Activated naive CD4-positive, alpha-beta T cell treated with anti-CD3 and anti-CD28 coated beads, Interleukin-2, amount 50 U/mL, for 72 hours (primary cell): ENCODE measurements at places on chromosomes 4 and X. TPM values are rescaled to one million over a fixed set of nuclear protein-coding genes. Genes with fewer than 3 reads are reported as not detected.

- DNase-seq = no peak
Observed at GRCh38 chr4:62018537-62018936, 818.4 kb downstream of the ADGRL3 start.

DNA sequence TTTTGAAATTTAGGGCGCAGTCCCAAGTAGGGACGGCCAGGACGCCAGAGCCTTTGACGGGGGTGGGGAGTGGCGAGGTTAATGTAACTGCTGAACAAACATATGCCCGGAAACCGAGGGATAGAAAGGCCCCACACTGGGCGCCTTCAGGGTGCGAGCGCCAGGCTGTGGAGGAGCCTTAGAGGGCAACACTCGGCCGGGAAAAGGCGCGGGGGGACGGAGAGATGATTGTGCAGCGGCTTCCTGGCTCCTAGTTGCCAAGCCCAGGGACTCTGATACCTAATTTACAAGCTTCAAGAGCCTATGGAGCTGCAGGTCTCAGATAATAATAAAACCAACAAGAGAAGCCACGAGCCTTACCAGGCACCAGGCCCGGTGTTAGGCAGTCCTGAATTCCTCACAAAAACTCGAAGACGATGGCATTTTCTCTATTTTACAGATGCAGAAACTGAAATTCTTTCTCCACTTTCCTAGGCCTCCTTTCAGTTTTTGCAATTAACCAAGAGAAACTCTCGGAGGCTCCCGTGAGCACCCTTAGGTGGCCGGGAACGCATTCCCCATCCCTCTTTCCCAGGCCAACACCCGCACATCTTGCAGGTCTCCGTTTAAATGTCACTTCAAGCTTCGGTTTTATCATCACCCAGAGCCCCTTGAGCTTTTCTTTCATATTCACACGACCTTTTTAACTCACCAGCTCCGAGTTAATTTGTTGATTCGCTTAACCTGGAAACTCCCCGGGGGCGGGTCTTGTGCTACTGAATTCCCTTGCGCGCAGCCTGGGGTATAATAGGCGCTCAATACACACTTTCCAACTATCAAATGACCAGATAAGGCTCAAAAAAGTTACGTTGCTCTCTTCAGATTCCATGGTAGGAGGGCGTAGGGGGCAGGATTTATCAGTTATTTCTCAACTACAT is 6.4 kb upstream of the GSX2 start:
- no peak for DNase-seq

DNA sequence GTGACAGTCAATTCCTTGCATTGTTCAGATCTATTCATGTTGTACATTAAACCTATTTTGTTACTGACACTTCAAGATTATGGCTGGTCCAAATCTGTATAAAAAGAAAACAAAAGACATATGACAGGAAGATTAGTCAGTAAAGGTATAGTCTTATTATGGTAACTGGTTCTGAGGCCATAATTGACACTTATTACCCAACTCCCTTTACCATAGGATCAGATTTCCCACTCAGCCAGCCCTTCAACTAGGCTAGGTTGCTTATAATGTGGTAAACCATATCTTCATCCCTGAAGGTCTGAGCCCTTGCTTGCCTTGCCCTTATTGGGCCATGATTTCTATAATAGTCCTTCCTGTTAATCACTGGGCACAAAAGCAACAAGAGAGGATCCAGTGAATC is 289.6 kb downstream of the CXXC4 start:
- no peak for DNase-seq

The CYLC1 gene
- total RNA-seq = not detected

The NSG1 gene
- total RNA-seq = 0.91 TPM

- DNase-seq = no peak
Observed at GRCh38 chr4:38333219-38333618, 330.8 kb upstream of the KLF3 start.

The FGF5 gene
- not detected for total RNA-seq

GRCh38 chr4:24952667-24953066 is 39.8 kb upstream of the CCDC149 start:
- DNase-seq = no peak

The LRIT3 gene
- 0.33 TPM for total RNA-seq

- no peak for DNase-seq
Observed at GRCh38 chr4:113051361-113051760, 1.9 kb downstream of the ANK2 start.

GRCh38 chr4:103415801-103416200 is 217.7 kb upstream of the CENPE start:
- DNase-seq = no peak

GRCh38 chr4:141127884-141128283 is 5.4 kb downstream of the RNF150 start:
- no peak for DNase-seq

DNA sequence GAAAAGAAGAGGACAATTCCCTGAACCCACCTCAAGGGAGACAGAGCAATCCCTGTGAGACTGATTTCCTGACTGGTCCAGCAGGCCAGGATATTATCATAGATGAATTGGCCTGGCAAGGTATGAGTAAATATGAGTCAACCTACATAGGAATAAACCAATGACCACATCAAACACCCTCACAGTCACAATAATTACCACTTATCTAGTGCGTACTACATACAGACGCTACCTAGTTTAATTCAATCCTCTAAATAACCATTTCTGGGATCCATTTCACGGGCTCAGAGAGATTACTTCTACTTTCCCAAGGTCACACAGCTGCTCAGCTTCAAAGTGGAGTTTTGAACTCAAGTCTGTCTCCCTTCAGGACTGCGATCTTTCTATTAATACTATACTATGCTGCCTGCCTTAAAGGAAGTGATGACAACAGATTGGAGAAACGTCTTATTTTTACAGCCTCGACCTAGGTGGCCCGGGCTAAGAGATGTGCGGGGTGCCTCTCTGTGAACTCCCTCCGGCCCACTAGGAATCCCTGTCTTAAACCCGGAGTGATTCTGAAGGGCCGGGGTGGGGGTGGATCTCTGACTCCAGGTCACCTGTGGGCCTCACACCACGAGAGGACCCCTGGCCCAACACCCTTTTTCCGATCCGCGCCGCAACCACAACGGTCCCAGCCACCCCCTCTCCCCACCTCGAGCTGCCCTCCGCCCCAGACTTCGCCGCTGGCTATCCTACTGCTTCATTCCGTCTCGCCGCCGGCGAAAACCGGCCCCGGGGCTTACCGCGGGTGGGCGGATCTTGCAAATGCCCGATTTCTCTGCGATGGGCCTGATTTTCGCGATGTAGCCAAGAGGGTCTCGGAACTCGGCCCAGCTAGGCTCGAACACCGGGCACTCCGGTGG is 800 bp downstream of the KDM5C start:
- DNase-seq = peak; percentile 9

- no peak for DNase-seq
Observed at GRCh38 chrX:132744470-132744869, 214.0 kb downstream of the HS6ST2 start.

DNA sequence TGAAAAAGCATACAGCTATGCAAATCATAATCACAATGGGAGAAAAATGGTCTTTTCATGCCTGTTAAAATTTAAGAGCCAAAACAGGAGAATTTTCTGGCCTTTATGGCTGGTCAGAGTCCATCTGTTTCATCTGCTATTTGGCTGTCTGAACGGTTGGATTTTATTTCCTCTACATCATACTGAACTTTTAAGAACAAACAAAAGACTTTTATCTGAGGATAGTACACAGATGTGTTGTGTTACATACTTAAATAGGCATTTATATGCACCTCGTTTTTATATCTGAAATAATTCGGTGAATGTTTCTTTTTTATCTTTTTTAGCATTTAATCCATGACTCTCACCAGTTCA is 18.0 kb upstream of the WWC2 start:
- no peak for DNase-seq

DNA sequence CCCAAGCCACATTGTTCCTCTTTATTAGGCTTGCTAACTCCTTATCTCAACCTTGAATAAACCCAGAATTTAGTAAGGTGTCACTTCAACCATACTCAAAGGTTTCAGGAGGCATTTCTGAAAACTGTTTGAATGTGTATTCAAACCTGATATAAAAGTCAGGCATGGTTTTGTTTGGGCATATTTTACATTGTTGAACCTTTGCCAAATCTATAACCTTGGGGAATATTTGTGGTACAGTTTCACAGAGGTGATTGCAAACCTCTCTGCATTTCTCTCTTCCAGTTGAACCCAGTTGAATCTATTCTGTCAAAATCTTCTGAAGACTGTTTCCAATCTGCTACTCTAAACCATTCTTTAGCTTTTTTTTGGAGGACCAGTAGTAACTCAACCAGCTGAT is 409.0 kb downstream of the TECRL start:
- DNase-seq = no peak

The PRDM5 gene
- total RNA-seq = 1.5 TPM

- no peak for DNase-seq
Observed at GRCh38 chr4:8063974-8064563, 94.5 kb downstream of the ABLIM2 start.

DNA sequence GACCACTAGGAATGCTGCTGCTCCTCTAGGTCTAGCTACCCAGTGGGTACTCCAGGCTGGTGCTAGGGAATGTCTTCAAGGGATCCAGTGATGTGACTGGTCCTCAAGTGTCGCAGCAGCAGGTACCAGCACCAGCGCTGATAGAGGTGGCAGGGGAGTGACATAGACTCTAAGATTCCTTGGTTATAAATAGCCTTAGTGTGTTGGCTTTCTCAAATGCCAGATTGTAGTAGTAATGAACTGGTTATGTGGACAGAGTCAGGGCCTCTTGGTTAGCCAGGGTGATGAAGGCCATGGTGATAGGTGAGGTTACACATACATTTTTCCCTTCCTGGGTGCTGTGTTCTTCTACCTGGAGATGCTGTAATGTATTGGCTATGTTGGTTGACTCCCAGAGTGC is 38.3 kb downstream of the DCLK2 start:
- no peak for DNase-seq

The GRK4 gene
- total RNA-seq = 2.9 TPM

- DNase-seq = peak; percentile 58
Observed at GRCh38 chr4:81505004-81505598, 33.4 kb upstream of the RASGEF1B start.

GRCh38 chr4:748461-748860 is 42.8 kb downstream of the PCGF3 start:
- no peak for DNase-seq

DNA sequence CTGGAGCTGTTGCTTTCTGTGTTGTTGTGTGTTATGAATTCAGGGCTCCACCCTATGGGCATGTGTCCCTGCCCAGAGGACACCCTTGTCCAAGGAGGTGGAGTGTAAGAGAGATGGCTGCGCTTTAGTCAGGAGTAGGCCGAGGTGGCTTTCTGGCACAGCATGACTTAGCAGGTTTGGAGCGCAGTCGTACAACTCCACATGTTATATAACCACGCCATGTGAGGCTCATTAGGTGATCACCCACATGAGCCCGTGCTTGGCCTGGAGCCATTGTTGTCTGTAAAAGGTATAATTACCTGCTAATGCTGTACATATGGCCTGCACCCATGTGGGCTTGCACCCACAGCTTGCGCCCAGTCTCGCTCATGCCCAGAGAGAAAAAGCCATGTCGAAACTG is 15.8 kb upstream of the ANAPC4 start:
- DNase-seq = no peak

The SPINK2 gene
- total RNA-seq = 1.1 TPM

GRCh38 chrX:94288972-94289371 is 615.0 kb downstream of the FAM133A start:
- no peak for DNase-seq

The IL15 gene
- 1.1 TPM for total RNA-seq

DNA sequence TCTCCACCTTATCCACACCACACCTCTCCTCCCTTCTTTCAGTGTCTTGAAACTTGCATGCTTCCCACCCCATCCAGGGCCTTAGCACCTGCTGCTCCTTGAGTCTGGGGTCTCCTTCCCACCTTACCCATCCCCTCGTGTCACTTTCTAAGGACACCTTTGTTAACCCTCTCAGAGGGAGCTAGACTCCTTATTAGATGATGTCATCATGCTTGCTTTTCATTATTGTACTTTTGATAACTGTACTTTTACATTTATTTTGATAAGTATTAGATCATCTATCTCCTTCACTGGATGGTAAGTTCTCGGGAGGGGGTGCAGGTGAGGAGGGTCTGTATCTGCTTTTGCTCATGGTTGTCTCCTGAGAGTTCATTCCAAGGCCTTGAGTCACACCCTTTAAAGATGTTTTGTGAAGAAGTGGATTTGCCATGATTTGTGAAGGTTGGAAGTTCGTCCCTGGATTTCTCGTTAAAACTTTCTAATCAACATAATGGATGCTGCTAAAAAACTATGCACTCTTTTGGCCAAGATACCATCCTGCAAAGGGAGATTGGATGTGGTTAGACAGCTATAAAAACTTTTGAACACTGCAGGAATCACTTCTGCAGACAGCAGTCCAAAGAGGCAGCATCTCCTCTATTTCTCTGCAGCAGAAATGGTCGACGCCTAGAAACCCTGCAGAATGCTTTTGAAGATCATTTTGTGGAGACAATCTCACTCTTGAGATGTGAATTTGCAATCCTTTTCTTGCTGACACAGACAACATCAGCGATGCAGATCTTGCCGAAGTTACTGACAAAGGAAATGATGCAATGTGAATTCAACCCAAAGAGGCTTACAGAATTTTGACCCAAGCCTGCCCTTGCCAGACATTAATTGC is 69.6 kb downstream of the ENPP6 start:
- DNase-seq = no peak

The CTAG2 gene
- not detected for total RNA-seq

- no peak for DNase-seq
Observed at GRCh38 chr4:99722006-99722405, 64.4 kb upstream of the C4orf54 start.

- no peak for DNase-seq
Observed at GRCh38 chr4:76293772-76294171, 12.8 kb upstream of the STBD1 start.

- DNase-seq = no peak
Observed at GRCh38 chr4:12586242-12587006, 897.7 kb downstream of the RAB28 start.
